ENCODE measurements at places on chromosomes 12 and 14.

- DNase-seq = no peak
- peaks cover 25% of the 10 kb centered on the region for H3K4me1 ChIP-seq
- no peaks in the 10 kb centered on the region for H3K27me3 ChIP-seq
- no peak overlapping the region for H3K4me3 ChIP-seq
- H3K36me3 ChIP-seq = peaks cover 86% of the 10 kb centered on the region
- H3K27ac ChIP-seq = peak overlapping the region; percentile 27
Measured at GRCh38 chr12:120720234-120720986, 5.2 kb upstream of the ACADS start.

DNA sequence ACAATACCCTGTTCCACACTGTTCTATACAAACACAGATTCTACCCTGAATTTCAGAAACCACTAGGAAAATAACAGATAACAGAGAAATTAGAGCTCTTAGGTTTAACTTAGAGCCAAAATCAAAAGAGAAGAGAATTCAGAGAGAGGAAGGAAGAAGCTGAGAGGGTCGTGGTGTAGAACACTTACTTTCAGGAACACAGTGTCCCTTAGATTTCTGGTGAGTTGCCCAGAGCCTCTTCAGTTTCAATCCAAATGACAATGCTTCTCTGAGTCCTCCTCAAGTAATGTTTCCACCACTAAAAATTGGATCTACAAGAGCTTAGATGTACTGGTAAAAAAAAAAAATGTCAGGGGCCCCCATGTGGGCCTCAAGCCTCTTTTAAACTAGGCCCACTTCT is 2.6 kb downstream of the YAF2 start:
- H3K4me1 ChIP-seq = peaks cover 46% of the 10 kb centered on the region
- peaks cover 10% of the 10 kb centered on the region for H3K36me3 ChIP-seq
- no peak overlapping the region for H3K4me3 ChIP-seq
- no peak for DNase-seq
- peak overlapping the region; percentile 72 for H3K27ac ChIP-seq

DNA sequence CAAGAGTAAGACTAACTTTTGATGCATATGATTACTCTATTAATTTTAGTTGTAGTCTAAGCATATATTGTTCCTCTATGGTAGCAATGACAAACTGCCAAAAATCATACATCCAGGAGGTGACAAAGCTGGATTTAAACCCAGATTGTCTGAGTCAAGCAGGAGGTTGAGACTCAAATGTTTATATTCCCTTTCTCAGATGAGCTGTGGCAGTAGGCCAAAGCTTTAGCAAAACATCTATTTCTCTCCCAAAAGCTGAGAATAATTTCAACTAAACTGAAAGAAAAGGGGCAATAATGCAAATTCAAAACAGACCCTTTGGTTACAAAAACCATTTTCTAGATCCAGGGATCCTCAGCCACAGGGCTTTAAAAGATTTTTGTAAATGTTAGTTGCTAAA is 173.6 kb downstream of the SEC23A start:
- no peak overlapping the region for H3K4me3 ChIP-seq
- no peaks in the 10 kb centered on the region for H3K36me3 ChIP-seq
- DNase-seq = no peak
- H3K27me3 ChIP-seq = no peaks in the 10 kb centered on the region
- no peaks in the 10 kb centered on the region for H3K4me1 ChIP-seq
- H3K27ac ChIP-seq = no peak overlapping the region

GRCh38 chr12:53414756-53415417 is 8.8 kb upstream of the AMHR2 start:
- DNase-seq = no peak
- H3K36me3 ChIP-seq = peaks cover 34% of the 10 kb centered on the region
- H3K27ac ChIP-seq = no peak overlapping the region
- H3K4me3 ChIP-seq = no peak overlapping the region
- peaks cover 56% of the 10 kb centered on the region for H3K4me1 ChIP-seq

GRCh38 chr14:101560534-101561113 is 671 bp upstream of the DIO3 start:
- no peaks in the 10 kb centered on the region for H3K4me1 ChIP-seq
- H3K4me3 ChIP-seq = no peak overlapping the region
- DNase-seq = no peak
- peaks cover 28% of the 10 kb centered on the region for H3K27me3 ChIP-seq

- H3K36me3 ChIP-seq = peaks cover 84% of the 10 kb centered on the region
- no peak overlapping the region for H3K4me3 ChIP-seq
- no peaks in the 10 kb centered on the region for H3K4me1 ChIP-seq
- DNase-seq = no peak
- no peak overlapping the region for H3K27ac ChIP-seq
Measured at GRCh38 chr12:49028666-49029275, 10.2 kb upstream of the PRKAG1 start.

DNA sequence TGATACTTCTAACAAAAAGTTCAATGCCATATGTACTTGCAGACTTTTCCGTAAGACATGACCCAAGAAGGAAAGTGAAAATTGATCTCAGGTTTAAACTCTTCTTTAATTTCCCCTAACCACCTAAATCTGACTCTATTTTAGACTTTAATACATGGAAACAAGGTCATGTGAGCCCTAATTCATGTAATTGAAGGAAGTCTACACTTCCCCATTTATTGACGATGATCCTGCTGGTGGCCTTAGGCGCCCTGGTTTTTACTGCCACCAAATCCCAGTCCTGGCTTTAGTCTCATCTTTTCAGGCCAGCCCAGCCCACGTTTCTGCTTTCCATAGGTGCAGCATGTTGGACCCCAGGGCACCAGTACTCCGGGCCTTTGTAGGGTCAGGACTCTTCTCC is 157.9 kb downstream of the PELI2 start:
- H3K36me3 ChIP-seq = no peaks in the 10 kb centered on the region
- no peak overlapping the region for H3K27ac ChIP-seq
- DNase-seq = no peak
- H3K4me3 ChIP-seq = no peak overlapping the region
- no peaks in the 10 kb centered on the region for H3K4me1 ChIP-seq

DNA sequence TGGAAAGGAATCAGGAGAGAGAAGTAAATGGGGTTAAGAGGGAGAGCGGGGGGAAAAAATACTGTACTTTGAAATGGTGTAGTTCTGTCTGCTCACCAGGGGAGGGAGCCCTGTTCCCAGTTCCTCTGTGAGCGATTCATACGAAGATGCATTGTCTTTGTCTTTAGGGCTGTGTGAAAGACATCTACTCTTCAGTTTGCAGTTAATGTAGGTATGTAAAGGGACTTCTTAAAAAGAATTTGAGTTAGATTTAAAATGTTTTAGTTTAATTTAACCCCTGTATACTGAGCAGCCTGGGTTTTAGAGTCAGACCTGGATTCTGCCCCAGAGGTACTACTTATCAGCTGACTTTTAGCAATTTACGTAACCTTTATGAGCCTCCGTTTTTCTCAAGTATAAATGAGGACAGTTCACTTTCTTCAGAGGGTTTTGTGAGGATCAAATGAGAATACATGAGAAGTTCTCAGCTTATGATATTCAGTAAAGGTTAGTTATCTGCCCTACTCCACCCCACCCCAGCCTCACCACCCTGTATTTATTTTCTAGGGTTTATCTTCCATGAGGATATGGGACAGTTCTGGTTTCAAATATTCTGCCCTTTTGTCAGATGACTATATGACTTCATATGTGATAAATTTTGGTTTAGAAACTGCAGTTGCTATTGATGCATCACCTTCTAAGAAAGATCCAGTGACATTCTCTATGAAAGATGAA is 82.5 kb upstream of the EVL start:
- peaks cover 41% of the 10 kb centered on the region for H3K4me1 ChIP-seq
- H3K27me3 ChIP-seq = no peaks in the 10 kb centered on the region
- peak; percentile 86 for DNase-seq
- no peak overlapping the region for H3K27ac ChIP-seq

GRCh38 chr14:101713621-101714349 is 47.7 kb upstream of the PPP2R5C start:
- H3K27me3 ChIP-seq = no peaks in the 10 kb centered on the region
- no peaks in the 10 kb centered on the region for H3K36me3 ChIP-seq
- H3K4me1 ChIP-seq = no peaks in the 10 kb centered on the region
- H3K27ac ChIP-seq = no peak overlapping the region
